ENCODE measurements at places on chromosomes 4 and X.
A peak's percentile ranks its signal among the peaks of the same experiment; 100 is the strongest.

DNA sequence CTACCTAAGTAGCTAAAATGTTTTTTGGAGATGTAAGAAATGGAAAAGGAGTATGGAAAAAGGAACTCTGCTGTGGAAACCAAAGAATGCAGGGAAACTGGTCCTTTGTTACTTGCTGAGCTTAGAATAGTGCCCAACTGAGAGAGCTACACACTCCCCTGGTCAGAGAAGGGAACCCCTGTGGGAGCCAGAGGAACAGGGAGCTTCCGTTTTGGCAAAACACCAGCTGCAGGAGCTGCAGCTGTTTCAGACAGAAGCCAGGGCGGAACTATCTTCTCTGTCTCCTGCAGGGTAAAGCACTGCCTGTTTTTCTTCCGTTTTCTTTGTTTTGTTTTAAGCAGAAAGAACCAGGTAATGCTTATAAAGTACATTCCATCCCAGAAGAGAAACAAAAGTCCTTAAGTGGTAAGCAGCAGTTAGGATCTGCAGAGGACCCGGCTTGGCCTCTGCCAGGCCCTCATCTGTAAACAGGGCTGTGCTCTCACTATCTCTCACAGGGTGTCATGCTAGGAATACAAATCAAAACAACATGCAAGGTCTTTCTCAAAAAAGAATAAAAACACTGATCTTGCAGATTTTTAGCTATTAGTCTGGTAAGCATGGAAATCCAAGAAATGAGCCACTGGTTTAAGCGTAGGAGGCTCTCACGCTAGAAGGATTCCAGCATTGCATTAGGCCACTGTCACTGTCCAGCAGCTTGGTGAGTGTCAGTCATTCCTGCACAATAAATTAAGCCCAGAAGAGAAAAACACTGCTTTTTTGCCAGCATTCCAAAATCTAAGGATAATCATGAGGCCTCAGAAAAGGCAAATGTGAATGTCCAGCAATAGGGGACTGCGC is 76.1 kb downstream of the CHST7 start:
- DNase-seq = peak; percentile 36

- no peak for DNase-seq
Observed at GRCh38 chr4:173448103-173448502, 49.2 kb upstream of the SCRG1 start.

DNA sequence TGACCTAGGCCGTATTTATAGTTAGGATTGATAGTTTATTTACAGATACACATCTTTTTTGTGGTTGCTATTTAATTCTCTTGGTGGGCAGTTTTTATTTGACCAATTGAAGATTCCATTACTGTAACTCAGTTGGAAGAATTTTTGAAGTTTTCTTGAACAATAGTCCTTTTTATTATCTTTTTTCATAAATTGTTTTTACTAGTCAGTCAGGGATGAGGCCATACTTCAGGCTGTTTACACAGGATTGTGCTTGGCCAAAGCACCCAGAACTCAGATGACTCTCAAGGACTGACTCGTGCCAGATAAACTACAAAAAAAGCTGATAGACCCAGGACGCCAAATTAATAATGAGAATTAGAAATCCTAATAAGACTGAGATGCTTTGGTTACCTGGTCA is 7.0 kb downstream of the HERC3 start:
- peak; percentile 85 for DNase-seq

GRCh38 chr4:102531462-102531861 is 30.3 kb downstream of the NFKB1 start:
- peak; percentile 47 for DNase-seq

- peak; percentile 74 for DNase-seq
Observed at GRCh38 chr4:71206763-71207162, 132.1 kb upstream of the SLC4A4 start.

- DNase-seq = no peak
Observed at GRCh38 chrX:44006081-44006480, 32.9 kb upstream of the NDP start.

GRCh38 chr4:80173401-80173800 is 23.9 kb upstream of the PRDM8 start:
- DNase-seq = peak; percentile 79

- peak; percentile 96 for DNase-seq
Observed at GRCh38 chr4:5712517-5712916, 1.5 kb downstream of the EVC start.

DNA sequence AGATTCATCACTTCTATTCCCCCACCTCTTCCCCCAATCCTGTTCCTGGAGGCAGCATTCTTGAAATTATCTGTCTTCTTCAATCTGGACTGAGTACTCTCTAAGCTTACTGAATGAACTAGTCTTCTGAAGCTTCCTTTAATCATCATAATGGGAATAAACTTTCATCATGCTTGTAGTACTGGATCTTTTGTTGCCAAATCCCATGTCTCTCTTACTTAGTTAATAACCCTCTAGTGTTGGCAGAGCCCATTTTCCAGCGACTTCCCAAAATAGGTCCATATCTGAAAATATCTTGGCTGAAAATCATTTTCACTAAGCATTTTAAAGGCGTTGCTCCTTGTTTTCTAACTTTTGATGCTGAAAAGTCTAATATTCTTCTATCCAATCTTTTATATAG is 39.6 kb downstream of the RPS6KA3 start:
- no peak for DNase-seq

All from iris pigment epithelial cell (primary cell).